ENCODE measurements at places on chromosomes 3 and 15. TPM values are rescaled to one million over a fixed set of nuclear protein-coding genes. Genes with fewer than 3 reads are reported as not detected.
A peak's percentile ranks its signal among the peaks of the same experiment; 100 is the strongest.

DNA sequence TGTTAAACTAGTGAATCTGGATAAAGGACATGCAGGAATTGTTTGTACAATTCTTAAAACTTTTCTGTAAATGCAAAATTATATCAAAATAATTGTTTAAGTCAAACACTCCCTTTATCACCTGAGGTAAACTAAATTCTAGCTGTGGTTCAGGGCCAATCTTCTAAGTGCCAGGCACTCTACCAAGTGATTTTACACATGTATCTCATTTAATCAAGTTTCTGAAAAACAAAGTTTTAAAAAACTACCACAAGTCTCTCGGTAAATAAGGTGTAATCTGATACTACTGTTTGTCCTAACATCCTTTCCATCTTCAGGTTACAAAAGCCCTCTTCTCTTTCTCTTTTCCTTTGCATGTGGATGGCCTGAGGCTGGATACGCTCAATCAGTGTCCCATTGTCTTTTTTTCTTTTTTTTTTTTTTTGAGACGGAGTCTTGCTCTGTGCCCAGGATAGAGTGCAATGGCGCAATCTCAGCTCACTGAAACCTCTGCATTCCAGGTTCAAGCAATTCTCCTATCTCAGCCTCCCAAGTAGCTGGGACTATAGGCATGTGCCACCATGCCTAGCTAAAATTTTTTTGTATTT lies 19.3 kb downstream of the IFT80 start:
- DNase-seq = no peak

- no peak for DNase-seq
These were observed 22.6 kb downstream of the VGLL3 start for GRCh38 chr3:86968244-86968932.

- DNase-seq = no peak
These were observed 45.9 kb upstream of the THUMPD3 start for GRCh38 chr3:9316881-9317361.

DNA sequence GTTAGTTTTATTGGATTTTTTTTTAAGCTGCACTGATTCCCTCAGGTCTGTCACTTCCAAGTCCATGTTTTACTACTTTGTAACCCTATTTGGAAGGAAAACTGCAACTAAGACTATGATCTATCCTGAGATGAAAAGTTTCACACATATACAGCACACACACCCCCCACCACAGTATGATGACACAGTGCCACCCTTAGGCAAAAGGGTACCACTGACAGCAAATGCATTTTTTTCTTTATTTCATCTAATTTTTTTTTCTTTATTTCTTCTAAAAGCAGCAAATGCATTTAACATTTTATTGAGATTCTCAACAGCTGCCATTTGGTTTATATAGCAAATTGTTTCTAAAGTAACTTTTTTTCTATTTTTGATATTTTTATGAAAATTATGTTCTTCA lies 21.2 kb downstream of the NGRN start:
- peak; percentile 62 for DNase-seq

DNA sequence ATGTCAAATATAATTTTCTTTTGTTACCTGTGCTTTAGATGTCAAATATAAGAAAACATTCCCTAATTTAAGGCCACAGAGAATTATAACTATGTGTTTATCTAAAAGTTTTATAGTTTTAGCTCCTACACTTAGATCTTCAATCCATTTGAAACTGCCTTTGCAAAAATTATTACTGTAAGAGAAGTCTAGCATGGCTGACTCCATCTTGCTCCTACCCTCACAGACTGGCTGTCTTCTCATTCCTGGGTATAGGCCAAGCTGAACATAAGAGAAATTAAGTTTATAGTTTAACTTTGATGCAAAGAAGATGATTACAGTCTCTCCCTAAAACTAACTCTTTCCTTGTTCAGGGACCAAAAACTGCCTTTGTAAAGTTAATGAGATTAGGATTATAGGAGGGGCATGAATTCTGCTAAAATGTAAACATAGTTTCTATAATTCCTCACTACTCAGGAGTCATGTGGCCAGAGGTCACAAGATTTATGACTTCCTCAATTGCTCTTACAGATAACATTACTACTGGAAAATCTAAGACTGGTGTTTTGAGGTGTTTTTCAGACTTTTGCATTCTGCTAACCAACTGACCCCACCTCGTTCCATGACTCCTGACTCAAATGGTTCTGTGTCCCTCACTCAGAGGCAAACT lies 184.0 kb downstream of the BCHE start:
- DNase-seq = no peak

- DNase-seq = no peak
These were observed 97.1 kb downstream of the APBA2 start for GRCh38 chr15:28982886-28983285.

- DNase-seq = no peak
These were observed 221.4 kb upstream of the SUCLG2 start for GRCh38 chr3:67875858-67876257.

GRCh38 chr3:126540342-126540849 lies 16.4 kb downstream of the CHST13 start:
- peak; percentile 72 for DNase-seq

CATSPER2 gene
- total RNA-seq = 2.9 TPM

GOLGA8J gene
- total RNA-seq = 0.22 TPM

All from A673 (cell line).